Caki2 (cell line): ENCODE measurements at places on chromosomes 16 and 17. TPM values are rescaled to one million over a fixed set of nuclear protein-coding genes. Genes with fewer than 3 reads are reported as not detected.

The SMTNL2 gene
- 2.4 and 2.9 TPM in 2 replicates for total RNA-seq

The MRC2 gene
- total RNA-seq = 215 TPM in 2 replicates

The CDH13 gene
- total RNA-seq = not detected in 2 replicates

The TRPV3 gene
- total RNA-seq = not detected in 2 replicates

The CCL1 gene
- not detected in 2 replicates for total RNA-seq

The CYB561 gene
- total RNA-seq = 40.1 and 43.8 TPM in 2 replicates

The AANAT gene
- not detected in 2 replicates for total RNA-seq

The KCNH6 gene
- total RNA-seq = 0.09 TPM in 1 of 2 replicates, not detected in the other

The PTX4 gene
- not detected in 2 replicates for total RNA-seq

The DHRS7C gene
- total RNA-seq = not detected in 2 replicates

The KRTAP1-5 gene
- total RNA-seq = not detected in 2 replicates

The ZG16 gene
- not detected in 2 replicates for total RNA-seq

The NLRC5 gene
- total RNA-seq = 2.7 and 3.1 TPM in 2 replicates

The RAD51D gene
- total RNA-seq = 3.6 and 23.7 TPM in 2 replicates
